ENCODE measurements at places on chromosomes 12 and 14.

GRCh38 chr14:93033983-93034670 is 81.6 kb downstream of the ITPK1 start:
- DNase-seq, result no peak

GRCh38 chr12:106328735-106329134 is 26.2 kb downstream of the TCP11L2 start:
- no peak for DNase-seq

- no peak for DNase-seq
Observed at GRCh38 chr14:93084866-93085857, 30.6 kb downstream of the ITPK1 start.

GRCh38 chr14:65434216-65434850 is 21.8 kb downstream of the FUT8 start:
- DNase-seq, result peak; percentile 38

GRCh38 chr12:42261708-42262107 is 23.7 kb upstream of the YAF2 start:
- DNase-seq, result no peak

Data from G401 (cell line).